ENCODE measurements at places on chromosomes 6 and 20.

DNA sequence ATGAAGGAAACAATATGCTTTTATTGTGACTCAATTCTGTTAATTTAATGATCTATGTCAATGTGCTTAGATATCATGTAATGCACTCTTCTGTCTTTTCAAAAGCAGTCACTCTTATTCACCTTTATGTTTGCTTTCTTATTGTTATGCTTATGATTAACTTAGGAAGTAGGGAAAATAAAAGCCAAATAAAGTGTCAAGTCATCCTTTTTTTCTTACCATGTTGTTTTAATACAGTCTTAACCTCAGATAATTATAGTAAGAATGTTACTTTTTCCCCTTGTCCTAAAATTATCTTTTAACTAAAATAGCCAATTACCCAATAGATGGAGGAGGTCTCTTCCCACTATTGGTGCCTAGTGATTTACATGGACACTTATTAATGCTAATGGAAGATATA is 72.6 kb downstream of the TFAP2B start:
- DNase-seq, result no peak

DNA sequence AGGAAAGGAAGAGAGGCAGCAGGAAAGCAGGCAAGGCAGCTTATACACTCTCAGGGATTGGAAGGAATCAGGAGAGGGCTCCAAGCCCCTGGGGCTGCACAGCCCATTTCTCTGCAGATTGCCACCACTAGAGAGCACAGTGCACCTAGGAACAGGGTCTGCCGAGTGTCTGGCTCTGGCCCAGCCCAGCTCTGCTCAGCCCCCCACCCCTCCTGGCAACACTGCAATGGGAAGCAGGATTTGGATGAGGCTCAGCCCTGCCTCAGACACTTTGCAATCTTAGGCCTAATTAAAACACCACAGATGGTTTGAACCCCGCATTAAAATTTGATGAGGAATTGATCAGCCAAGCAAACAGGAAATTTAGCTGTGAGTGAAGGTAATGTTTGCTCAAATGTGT is 252.7 kb downstream of the DHX35 start:
- DNase-seq, result no peak

DNA sequence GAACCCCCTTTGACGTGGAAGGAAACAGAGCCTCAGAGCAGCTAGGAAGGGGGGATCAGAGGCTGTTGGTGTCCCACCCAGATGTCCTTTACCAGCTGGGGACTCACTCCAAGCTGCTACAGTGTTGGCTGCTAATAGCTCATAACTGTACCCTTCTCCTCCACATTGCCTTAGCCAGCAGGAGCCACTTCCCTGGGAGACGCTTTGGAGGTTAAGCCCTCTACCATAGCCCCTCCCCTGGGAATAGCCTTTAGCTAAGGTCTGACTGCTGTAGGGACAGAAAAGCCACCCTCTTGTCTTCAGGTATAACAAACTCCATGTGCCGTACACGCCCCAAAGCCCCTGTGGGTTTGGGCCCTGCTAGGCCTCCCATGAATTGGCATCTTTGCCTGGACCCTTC is 238.6 kb downstream of the LRFN2 start:
- DNase-seq, result no peak

GRCh38 chr6:56652994-56653393 is 10.3 kb upstream of the DST start:
- DNase-seq, result no peak

- no peak for DNase-seq
These were observed 53.7 kb downstream of the WDR27 start for GRCh38 chr6:169648092-169648491.
